Fibroblast of lung (primary cell): ENCODE measurements at places on chromosomes 12 and 14.

DNA sequence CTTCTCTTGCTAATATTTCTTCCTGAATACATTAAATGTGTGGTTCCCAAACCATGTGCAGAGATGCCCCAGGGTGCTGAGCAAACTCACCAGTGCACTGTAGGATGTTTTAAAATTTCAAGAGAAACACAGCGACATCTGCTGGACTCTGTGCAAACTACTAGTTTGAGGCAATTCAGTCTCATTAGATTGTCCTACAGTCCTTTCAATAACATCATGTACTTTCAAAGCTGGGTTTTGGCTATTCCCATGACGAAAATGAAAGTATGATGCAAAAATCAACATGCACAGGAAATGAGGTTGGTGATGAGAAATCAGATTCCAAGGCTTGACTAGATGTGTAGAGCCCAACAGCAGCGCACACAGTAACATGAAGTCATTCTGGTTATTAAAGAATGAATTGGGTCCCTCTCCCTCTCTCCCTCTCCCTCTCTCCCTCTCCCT, 66.3 kb downstream of the CLIP1 start:
- DNase-seq = peak; percentile 86

DNA sequence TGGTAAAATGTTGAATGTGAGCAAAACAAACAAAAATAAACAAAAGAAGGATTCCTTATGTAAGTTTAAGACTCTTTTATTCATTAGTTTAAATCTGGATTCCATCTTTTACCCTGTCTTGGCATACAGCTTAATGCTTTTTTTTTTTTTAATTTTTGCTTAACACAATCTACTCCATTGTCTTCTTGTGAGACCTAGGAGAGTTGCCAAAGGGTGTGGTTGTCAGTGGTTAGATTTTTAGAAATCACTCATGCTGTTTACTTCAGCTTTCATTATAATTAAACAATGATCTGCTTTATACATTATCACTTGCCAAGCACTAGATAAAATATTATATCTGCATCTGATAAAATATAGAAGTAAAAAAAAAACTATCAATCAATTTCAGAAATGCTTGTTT, 77.7 kb upstream of the KITLG start:
- DNase-seq = peak; percentile 76

GRCh38 chr12:94586589-94587259, 63.6 kb downstream of the TMCC3 start:
- DNase-seq = peak; percentile 76

DNA sequence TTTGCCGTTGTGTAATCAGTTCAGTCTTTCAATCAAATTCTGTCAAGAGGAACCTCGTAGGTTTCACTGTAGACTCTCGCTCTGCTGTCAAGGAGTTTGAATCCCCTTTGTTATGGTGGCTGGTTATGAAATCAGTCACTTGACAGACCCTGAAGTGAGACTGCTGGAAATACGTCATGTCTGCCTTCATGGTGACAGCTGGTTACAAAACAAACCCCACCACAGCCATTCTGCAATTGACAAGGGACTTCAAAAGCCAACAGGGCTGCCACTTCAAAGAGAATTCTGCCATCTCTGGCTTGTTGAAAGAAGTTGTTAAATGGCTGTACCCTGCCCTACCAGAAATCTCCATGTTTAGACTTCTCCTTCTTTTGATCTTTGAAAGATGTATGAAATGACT, 286.9 kb downstream of the ERC1 start:
- DNase-seq = no peak

GRCh38 chr14:54338696-54339317, 58.0 kb upstream of the CDKN3 start:
- peak; percentile 68 for DNase-seq

- DNase-seq = no peak
Measured at GRCh38 chr12:116174006-116174405, 103.5 kb downstream of the MED13L start.
